ENCODE measurements at places on chromosomes 2 and 18.

- no peak for DNase-seq
Measured at GRCh38 chr2:215826376-215826775, 187.0 kb downstream of the MREG start.

GRCh38 chr18:42620657-42621056, 494.8 kb downstream of the RIT2 start:
- no peak for DNase-seq

DNA sequence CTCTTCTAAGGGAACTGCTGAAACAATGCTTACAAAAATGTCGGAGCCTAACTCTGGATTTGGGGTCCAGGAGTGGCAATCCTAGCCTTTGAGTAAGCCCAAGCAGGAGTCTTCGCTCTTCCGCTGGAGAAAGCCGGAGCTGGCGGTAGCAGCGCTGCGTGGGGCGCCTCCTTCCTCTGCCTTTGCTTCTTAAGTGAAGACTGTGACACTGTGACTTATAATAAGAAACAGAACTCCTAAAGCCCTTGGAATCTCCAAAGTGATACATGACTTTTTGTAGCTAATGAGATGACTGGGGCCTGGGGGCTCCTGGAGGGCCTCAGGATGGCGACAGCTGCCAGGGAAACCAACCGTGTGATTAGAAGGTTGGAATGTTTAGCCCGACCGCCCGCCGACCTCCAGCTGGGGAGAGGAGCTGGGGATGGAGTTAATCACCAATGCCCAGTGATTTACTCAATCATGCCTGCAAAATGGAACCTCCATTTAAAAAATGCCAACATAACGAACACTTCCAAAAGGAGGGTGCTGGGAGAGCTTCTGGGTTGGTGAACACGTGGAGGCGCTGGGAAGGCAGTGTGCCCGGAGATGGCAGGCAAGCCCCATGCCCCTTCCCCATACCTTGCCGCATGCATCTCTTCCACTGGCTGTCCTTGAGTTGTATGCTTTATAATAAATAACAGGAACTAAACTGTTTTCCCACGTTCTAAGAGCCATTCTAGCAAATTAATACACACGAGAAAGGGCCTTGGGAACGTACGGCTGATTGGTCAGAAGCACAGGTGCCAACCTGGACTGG, 29.0 kb upstream of the MAL start:
- no peak for DNase-seq

- DNase-seq: no peak
Measured at GRCh38 chr2:99198103-99198841, 17.3 kb downstream of the MRPL30 start.

DNA sequence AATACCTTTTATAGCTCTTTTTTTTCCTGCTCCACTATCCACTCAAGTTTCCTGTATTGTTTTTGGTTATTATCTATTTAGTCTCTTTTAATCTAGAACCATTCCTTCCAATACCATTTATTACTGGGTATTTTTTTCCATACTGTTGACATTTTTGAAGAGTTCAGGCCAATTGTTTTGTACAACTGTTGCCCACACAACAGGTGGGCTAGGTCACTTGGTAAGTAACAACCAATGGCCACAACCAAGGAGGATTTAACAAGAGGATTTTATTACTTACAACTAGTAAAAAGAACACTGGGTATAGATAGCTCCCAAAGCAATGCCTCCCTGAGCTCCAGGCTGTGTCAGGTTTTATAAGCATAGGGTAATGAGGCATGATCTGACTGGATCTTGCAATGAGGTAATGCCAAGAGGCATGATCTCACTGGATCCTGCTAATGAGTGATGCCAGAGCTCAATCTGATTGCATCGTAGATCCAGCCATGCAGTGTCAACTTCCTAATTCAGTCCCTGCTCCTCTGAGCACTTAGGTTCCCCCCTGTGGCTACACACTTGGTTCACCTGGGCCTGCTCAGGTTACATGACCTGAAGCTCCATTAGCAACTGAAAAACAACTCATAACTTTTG, 7.1 kb upstream of the CEP68 start:
- no peak for DNase-seq

GRCh38 chr2:120236316-120236715, 13.1 kb upstream of the TMEM185B start:
- DNase-seq: no peak

DNA sequence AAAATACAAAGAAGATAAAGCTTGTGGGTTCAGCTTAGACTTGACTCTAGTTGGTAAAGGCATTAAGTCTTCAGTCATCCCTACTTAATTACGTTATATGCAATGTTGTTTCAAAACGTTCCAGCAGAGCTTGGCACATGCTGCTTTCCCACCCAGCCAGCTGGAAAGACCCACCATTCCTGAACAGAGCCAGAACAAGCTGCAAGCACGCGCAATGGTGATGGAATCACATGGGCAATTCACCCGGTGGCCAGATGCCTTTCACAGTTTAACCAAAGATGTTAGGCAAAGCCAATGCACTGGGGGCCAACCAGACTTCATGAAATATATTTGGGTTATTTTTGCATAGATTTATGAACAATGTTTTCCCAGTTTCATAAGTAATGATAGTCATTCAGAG, 123.4 kb upstream of the CDH20 start:
- no peak for DNase-seq

DNA sequence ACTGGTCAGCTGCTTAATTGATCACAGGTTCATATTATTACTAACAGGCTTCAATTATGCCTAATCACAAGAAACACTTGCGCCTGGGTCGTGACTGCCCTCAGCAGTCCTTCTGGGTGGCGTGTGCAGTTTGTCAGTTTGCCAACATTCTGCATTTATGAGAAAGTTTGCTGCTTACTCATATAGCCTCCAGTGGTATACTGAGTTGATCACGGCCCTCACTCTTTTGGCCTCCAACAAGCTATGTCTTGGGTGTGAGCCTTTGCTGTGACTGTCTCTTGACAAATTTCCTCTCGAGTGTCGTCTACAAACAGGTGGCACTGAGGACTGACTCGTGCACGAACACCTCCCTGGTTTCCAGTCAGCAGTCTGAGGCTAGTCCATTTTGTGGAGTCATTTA, 27.3 kb downstream of the DCDC2C start:
- DNase-seq: no peak

DNA sequence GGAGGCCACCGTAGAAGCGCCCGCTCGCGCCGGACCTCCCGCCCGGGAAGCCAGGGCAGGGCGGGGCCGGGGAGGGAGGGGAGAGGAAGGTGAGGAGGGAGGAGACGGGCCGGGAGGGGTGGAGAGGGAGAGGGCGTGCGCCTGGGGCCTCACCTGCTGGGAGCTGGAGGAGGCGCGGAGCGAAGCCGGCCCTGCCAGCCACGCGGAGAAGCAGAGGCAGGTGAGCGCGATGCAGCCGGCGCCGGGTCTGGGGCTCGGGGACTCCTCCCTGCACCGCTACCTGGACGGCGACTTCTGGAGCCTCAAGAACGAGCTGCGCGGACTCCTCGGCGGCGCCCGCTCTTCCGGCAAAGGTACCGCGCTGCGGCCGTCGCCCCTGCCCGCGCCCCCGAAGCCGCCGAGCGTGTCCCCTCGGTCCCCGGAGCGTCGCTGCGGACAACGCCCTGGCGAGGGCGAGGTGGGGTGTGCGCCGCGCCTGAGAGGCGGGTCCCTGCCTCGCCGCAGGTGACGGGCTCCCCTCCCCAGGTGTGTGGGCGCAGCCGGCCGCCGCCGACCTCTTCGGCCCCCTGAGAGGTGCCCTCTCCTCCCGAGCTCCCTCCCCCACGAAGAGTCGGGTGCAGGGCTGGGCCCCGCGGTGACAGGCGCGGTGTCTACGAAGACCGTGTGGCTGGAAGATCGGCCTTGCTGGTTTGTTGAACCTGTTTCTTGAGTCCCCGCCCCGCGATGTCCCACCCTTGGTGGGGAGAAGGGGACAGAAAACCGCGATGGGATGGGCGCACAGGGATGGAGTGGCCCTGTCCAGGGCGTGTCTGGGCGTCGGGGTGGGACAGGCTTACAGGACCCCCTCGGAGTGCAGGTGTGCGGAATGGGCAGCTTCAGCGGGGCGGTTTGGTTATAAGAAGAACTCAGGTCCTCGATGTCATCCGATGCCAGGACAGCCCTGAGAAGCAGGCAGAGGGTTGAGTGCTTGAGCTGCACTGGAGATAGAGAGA, at the start of gene ACOXL:
Gene ACOXL (plus strand): TSS at position 152 of the 992 bp plus-strand sequence. CDS start 35,817 bp downstream, outside the sequence.
- no peak for DNase-seq

- DNase-seq: no peak
Measured at GRCh38 chr2:151688719-151689118, 45.6 kb downstream of the NEB start.

- DNase-seq: no peak
Measured at GRCh38 chr2:113842919-113843736, 46.8 kb upstream of the ACTR3 start.

- no peak for DNase-seq
Measured at GRCh38 chr2:11962707-11963328, 216.4 kb downstream of the LPIN1 start.

- DNase-seq: no peak
Measured at GRCh38 chr2:35741556-35741955, 614.0 kb upstream of the CRIM1 start.

GRCh38 chr2:20120569-20121416, 69.4 kb upstream of the LAPTM4A start:
- no peak for DNase-seq

- DNase-seq: no peak
Measured at GRCh38 chr2:187150670-187151069, 297.4 kb downstream of the CALCRL start.

DNA sequence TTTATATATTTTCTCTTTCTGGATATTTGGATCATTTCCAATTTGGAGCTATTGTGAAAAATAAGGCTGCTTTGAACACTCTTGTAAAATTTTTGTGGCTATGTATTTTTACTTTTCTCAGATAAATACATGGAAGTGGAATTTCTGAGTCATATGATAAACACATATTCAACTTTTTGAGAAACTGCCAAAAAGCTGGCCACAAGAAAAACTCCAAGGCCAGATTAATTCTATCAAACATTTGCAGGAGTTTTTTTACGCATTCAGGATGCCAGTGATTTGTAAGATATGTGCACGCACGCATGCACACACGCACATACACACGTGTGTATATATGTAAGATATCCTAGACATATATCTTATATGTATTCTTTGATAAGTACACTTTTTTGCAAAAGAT, 477.5 kb upstream of the SPHKAP start:
- DNase-seq: no peak

All from stimulated activated CD8-positive, alpha-beta memory T cell treated with anti-CD3 and anti-CD28 coated beads, Interleukin-12 subunit alpha, Interleukin-12 subunit beta, amount 100 ng/mL, for 4 hours (primary cell).